ENCODE measurements at places on chromosomes 3 and 15.

DNA sequence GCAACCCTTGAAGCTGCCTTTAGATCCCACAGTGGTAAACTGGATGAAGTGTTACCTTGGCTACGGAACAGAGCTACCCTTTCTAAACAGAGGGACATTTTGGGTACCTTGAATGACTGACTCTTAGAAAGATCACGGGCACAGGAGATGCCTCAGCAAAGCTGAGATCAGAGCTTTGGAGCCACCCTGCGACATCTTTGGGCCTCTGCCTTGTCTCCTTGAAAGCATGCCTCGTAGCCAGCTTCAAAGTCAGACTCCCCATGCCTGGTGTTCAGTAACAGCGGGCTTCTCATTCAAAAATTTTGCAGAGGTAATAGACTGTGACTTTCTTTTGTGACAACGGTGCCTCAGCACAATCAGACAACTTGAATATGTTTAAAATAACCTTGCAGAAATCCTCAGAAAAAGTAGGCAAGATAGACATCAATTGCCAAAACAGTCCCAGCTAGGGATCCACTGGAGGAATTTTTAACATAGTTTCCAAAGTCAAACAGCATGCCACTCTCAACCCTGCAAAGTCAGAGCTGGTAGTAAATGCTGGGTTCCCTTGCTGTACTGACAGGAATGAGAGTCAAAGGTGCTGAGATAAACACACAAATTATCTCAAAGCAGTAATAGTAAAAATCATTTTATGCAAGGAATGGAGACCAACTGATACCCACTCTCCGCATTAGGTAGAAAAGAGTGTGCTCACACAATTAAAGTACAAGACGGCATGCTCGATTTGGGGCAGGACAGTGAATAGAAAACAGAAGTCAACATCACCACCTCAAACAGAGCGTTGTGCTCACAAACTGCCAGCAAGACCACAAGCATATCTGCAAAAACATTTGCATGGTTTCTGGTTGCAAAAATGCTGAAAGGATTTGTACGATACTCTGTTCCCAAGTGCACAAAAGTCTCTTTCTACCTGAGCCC lies 82.1 kb downstream of the MYO1E start:
- DNase-seq, result peak; percentile 59

- DNase-seq, result no peak
Observed at GRCh38 chr15:85676342-85677098, 118.2 kb downstream of the KLHL25 start.

- DNase-seq, result no peak
Observed at GRCh38 chr3:62169906-62170660, 203.3 kb downstream of the FEZF2 start.

DNA sequence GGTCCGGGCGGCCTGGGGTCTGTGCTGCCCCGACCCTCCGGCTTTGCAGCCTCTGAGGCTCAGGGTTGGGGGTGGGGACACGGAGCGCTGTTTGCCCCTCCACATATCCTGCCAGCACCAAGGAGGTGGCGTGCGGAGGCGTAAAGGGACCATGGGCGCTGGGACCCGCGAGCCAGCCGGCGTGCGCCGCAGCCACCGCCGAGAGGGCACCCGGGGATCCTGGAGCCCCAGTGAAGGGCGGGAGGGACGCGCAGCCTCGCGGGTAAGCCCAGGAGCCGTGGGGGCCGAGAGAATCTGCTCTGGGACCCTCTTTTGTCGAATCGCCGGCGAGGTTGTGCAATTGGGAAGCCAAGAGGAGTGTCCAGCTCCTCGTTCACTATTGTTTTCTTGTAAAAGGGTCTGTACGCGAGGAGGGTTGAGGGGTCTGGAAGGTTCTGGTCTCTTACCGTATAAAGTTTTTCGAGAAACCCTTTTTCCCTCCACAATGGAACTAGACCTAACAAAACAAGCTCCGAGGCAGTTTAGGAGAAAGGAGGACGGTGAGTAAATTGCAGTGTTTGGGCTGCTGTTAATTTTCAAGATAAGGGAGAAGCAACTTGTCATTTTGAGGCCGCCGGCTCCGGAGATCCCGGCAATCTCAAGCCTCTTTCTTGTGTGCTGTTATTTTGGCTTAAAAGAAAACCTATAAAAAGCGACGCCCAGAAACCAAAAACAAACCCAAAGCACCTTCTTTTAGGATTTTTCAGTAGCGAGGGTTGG lies 29.9 kb upstream of the ST3GAL6 start:
- peak; percentile 56 for DNase-seq

DNA sequence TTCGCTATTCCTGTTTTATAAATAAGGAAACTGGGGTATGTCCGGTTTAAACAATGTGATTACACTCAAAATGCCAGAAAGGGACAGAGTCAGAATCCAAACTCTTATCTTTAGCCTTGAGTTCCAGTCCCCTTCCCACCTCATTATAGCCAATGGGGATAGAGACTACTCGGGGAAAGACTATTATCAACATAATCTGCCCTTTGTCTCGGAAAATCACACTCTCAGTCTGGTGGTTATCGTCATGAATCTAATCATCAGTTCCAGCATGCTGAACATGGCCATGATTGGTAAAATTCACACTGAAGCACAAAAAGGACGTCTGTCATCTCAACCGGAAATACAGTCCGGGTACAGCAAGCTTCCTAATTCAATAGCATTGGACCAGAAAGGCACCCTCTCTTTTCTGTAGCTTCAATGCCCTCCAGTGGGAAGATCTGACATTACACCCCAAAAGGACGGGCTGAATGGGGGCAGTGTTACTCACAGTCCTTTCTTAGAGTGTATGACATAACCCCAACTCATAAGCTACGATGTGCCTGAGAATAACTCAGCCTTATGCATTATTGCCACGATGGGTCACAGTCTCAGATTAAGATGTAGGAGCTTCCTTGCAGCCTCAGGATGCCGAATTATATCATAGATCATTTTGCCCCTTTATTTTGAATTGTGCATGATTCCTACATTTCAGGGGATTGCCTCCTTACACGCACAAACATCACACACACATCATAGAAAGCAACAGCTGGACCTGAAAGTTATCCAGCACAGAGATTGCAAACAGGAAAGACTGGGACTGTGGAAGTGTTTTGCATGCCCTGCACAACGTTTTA lies 390.4 kb upstream of the LMCD1 start:
- DNase-seq, result peak; percentile 90

- DNase-seq, result no peak
Observed at GRCh38 chr3:42668413-42668760, 14.9 kb downstream of the ZBTB47 start.

DNA sequence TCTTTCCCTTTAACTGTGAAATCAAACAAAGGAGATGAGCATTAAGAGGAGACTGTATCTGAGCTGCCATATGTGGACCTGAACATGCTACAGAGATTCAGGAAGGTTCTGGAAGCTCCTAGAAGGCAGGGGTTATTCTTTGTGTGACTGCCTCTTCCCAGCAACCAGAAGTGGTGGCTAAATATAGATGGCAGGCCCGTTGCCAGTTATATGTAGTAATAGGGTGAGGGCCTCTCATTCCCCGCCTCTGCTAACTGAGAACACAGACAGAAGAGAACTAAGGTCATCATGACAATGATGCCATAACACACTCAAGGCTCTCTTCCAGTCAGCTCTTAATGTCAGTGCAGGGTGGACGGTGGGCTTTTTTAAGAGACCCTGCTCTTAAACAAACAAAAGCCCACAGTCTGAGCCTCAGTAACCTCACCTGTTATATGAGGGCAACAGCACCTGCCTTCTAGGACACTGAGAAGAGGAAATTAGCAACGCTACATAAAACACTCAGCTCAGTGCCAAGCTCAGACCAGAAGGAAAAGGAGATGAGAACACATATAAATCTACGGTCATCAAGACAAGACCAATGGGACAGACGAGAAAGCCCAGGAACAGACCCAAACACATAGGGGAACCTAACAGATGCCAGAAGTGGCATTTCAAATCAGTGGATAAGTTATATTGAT lies 22.3 kb downstream of the CFAP92 start:
- no peak for DNase-seq

DNA sequence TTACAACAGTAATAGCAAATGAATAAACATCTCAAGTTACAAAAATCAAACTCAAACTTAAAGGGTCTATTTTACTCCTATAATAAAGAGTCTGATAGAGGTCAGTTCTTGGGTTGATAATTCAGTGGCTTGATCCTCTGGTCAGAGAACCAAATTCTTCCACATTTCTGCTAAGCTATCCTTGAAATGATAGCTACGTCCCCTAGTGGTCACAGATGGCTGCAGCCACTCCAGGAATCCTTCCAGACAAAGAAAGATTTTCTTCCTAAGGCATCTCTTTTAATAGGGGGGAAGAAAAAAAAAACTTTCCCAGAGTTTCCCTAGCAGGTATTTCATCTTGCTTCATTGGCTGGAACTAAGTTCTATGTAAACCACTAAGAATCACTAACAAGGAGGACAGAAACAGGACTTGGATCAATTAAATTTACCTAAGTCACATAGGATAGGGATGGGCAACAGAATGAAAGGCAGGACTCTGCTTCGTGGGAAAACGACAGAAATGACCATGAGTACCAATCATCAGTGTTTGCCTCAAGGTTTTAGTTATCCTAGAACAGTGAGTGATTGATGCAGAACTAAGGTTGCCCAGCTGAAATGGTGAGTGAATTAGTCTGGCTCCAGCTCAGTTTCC lies 160.7 kb downstream of the STAC start:
- DNase-seq, result peak; percentile 59

DNA sequence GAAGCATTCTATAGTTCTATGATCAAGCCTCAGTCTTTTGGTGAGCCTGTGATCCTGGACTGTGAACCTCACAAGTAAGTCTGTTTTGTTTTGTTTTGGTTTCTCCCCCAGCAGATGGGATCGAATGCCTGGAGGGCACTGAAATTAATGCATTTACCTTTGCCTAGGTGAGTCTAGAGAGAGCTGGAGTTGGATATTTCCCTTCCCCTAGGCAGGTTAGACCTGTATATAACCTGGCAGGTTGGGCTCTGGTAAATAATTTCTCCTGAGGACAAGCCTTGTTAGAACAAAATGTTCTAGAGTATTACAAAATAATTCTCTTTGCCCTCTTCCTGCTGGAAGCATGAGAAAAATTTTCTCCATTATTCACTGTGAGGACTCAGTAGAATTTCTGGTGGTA lies 211.9 kb downstream of the TPRG1 start:
- no peak for DNase-seq

DNA sequence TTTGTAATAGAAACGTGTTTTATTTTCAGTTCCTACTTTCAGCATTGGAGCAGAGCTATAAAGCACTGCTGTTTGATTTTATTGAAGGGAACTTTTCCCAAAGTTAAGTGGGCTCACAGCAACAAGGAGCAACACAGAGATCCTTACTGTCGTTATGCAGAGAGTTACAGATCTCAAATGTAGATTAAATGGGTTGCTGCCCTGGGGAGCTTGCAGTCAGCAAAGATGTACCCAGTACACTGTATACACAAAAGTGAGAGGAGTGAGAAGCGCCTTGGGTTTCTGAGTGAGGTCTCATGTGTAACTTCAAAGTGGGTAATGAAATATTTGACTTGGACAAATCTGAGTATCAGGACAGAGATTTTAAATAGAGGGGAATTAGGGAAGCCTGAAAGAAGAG lies 47.7 kb downstream of the MED12L start:
- no peak for DNase-seq

DNA sequence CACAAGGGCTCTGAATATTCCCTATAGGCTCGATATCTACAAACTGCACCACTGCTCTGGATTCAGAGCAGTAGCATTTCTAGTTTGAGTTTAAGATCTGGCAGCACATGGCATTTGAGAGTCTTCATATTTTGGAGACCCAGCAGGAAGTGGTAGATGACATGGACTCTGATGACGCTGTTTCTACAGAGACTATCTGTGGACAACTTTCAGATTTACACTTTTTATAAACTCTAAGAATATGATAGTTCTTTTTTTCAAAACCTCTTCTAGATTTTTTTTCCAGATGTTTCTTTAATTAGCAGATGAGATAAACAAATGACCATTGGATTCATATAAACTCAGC lies 35.8 kb downstream of the ARMC8 start:
- DNase-seq, result peak; percentile 31

DNA sequence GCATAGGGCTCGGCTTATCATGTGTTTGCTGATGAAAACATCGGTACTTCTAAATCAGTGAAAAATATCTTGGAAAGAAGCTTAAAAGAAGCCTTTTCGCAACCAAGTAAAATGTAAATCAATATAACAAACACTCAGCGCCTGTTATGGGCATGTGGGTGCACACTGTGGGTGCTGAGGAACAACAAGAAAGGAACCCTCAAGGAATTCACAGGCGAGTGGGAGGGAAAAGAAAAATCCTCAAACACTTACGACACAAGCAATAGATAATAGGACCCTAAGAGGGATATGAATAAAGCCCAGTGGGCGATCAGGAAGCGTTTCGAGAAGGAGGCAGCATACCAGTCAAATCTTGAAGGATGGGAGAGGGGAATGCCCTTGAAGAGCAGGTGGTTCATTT lies 21.9 kb downstream of the GLDN start:
- no peak for DNase-seq

GRCh38 chr3:123419181-123419849 lies 29.6 kb downstream of the ADCY5 start:
- DNase-seq, result no peak

GRCh38 chr15:40471105-40471807 lies 472 bp downstream of the CHST14 start:
- DNase-seq, result no peak

GRCh38 chr3:81758275-81758674 lies 3.2 kb downstream of the GBE1 start:
- DNase-seq, result no peak

GRCh38 chr3:72157748-72158638 lies 373.0 kb upstream of the PROK2 start:
- peak; percentile 63 for DNase-seq

DNA sequence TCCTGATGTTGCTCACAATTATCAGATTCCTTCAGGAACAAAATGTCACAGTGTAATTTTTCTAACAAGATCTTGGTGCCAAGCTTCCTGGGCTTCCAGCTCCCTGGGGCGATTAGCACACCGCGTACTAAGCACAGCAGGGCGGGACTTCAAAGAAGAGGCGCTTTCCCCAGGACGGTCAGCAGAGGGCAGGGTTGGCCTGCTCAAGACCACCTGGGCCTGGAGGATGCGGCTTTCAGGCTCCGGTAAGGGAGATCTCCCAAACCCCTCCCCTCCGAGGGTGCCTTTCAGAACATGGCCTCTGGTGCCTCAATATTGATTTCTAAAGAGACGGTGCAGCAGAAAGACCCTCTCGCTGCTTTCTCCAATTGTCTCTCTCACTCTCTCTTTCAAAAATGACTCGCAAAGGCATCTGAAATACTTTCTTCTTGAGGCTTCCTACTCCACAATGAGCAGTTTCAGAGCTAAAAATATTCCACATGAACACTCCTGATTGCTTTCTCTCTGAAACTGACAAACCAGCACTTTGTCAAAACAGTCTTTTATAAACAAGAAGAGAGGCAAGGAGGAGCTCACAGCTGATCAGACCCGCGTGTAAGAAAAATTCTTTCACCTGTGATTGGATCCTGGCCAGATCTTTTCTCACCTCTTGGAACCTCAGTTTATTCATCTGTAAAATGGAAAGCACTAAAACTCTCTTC lies 154.0 kb downstream of the ADAMTS9 start:
- DNase-seq, result peak; percentile 85

- no peak for DNase-seq
Observed at GRCh38 chr3:13378155-13378554, 42.0 kb downstream of the NUP210 start.

DNA sequence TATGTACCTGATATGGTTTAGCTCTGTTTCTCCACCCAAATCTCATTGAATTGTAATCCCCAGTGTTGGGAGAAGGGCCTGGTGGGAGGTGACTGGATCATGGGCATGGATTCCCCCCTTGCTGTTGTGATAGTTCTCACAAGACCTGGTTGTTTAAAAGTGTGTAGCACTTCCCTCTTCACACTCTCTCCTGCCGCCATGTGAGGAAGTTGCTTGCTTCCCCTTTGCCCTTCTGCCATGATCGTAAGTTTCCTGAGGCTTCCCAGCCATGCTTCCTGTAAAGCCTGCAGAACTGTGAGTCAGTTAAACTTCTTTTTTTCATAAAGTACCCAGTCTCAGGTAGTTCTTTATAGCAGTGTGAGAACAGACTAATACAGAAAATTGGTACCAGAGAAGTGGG lies 93.1 kb downstream of the C3orf70 start:
- DNase-seq, result peak; percentile 20

All from hematopoietic multipotent progenitor cell treated with erythropoietin and hydrocortisone succinate and interleukin-3 and kit ligand, for 4 days (in vitro differentiated cells).